Stimulated activated CD8-positive, alpha-beta memory T cell treated with anti-CD3 and anti-CD28 coated beads, Interleukin-2, amount 100 ng/mL, for 48 hours (primary cell): ENCODE measurements at places on chromosomes 2 and 18.

DNA sequence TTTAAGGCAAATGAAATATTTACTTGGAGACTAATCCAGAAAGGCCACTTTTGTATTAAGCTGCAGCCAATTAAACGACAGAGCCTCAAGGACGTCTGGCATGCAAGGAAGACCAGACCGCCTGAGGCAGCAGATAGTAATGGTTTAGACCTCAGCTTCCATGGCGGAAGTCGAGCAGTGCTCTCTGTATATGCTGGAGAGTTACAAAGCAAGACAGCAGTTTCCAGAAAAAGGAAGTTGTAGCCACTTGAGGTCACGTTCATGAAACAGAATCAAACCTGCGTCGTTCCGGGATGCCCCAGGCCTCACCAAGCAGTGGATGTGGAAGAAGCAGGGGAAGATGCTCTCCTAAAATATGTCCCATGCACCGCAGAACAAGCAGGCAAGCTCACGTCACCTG, 142.0 kb downstream of the PTGR3 start:
- no peak for DNase-seq

DNA sequence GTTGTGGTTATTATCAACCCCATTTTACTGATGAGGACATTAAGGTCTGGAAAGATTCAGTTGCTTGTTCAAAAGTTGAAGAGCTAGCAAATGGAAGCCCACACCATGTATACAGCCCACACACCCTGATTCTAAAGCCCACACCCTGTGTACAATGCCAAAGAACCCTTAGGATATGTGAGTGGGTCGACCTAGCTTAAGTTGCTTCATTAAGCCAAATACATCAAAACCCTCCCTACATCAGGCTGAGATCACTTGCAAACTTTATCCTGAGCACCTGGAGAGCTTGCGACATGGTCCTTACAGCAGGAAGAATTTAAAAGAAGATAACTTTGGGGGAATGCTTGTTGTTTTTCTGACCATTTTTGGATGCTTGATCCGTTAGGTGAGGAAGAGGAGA, 435 bp upstream of the ARHGAP25 start:
- DNase-seq = no peak

- DNase-seq = no peak
Observed at GRCh38 chr2:70979180-70979488, 704 bp downstream of the ANKRD53 start.

- DNase-seq = no peak
Observed at GRCh38 chr2:36565712-36566111, 32.3 kb downstream of the FEZ2 start.

GRCh38 chr18:10707294-10707693, 181.5 kb downstream of the NAPG start:
- no peak for DNase-seq

GRCh38 chr2:38462121-38462661, 85.1 kb upstream of the ATL2 start:
- DNase-seq = peak; percentile 45

DNA sequence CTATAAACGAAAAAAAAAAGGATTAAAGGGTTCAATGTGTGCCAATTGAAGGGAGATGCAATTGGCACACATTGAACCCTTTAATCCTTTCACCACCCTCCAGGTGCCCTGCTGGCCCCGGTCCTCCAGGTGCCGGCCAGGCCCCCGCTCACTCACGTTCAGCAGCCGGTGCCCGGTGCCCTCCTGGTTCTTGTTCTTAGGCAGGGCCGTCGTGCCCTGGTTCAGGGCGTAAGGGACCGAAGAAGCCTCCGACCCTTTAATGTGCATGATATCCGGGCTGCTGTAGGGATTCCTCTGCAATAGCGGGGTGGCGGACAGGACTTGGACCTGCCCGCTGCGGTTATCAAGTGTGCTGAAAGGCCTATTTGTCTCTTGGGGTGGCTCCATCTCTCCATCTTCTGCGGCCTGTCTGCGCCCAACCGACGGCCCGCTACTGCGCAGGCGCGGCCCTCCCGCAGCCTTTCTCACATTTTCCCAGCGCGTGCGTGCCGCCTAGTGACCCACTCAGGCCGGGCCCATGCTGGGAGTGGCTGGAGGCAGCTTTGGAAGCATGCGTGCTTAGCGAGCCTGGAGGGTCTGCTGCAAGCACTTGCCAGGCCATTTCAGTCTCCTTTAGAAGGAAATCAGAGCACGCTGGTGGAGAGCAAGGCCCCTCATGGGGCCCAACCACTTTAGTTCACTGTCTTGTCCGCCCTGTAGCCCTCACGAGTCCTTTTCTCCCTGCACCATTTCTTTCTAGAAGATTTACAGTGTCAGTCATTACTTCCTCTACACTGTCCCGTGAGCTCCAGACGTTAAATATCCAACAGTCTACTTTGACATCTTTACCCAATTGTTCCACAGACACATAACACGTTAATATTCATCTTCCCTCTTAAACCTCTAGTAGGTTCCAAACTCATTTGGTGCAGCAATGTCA, 24.3 kb downstream of the TMEM237 start:
- no peak for DNase-seq

GRCh38 chr18:44156126-44156525, 524.6 kb upstream of the SETBP1 start:
- DNase-seq = no peak

DNA sequence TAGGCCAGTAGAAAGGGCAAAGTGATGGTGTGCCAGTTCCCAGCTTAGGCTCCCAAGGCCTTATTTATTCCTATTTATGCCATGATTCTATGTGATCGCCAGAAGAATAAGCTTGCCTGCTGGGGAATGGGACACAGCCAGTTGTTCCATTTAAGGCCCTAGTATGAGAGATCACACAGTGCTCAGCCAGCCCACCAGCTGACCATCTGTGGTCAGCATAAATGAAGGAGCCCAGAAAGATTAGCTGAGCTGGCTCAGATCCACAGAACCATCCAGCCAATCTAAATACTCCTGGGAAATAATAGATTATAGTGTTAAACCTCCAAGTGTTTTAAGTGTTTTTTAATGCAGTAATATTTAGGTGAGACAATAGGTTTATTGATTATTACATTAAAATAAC, 12.6 kb upstream of the L3MBTL4 start:
- DNase-seq = no peak

- DNase-seq = no peak
Observed at GRCh38 chr2:144946263-144946662, 426.3 kb upstream of the ZEB2 start.

- DNase-seq = no peak
Observed at GRCh38 chr2:182066400-182067087, 80.9 kb downstream of the PPP1R1C start.

- no peak for DNase-seq
Observed at GRCh38 chr18:7196421-7196820, 34.5 kb upstream of the LRRC30 start.

DNA sequence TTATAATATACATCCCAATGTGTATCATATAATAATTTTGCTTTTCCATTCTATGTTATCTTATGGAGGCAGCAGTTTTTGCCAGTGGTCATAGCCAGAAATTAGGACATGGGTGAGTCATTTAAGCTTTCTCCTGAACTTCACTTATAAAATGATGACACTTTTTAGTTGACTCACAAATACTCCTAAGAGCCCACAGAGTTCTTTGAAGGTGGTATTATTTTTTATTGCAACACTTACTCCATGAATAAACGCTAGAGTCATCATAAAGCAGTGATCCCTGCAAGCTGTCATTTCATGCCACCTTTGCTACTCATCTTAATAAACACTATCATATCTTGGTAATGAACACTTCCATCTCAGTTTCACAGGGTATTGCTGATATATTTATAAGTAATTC, 69.9 kb upstream of the MAPRE2 start:
- DNase-seq = no peak

GRCh38 chr2:11553661-11554398, 20.0 kb downstream of the GREB1 start:
- DNase-seq = no peak

GRCh38 chr2:159585622-159586021, 30.7 kb downstream of the BAZ2B start:
- no peak for DNase-seq

GRCh38 chr2:200068642-200069041, 113.3 kb downstream of the MAIP1 start:
- no peak for DNase-seq

GRCh38 chr2:202780514-202781021, 91.0 kb downstream of the ICA1L start:
- DNase-seq = no peak

- no peak for DNase-seq
Observed at GRCh38 chr2:3099145-3099859, 278.3 kb downstream of the EIPR1 start.

DNA sequence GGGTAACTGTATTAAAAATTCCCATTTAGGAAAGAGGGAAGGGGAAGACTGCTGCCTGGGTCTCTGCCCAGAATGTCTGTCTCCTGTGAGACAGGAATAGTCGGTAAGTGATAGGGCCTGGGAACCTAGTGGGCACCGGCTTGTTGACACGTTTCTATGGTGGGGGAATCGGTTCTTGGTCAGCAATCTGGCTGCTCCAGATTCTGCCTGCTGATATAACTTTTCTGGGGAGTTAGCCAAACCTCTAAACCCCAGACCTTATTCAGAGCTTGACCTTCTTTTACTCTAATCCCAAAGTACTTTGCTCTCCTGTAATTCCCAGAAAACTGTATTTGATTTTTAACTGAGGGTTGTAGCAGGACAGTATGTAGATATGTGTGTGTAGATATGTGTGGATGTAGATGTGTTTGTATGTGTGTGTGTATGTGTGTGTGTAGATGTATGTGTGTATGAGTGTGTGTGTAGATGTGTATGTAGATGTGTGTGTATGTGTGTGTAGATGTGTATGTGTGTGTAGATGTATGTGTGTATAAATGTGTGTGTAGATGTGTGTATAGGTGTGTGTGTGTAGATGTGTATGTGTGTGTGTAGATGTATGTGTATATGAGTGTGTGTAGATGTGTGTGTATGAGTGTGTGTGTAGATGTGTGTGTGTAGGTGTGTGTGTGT, 61.8 kb upstream of the TXNDC2 start:
- DNase-seq = no peak

GRCh38 chr2:177433402-177433801, 40.8 kb downstream of the AGPS start:
- no peak for DNase-seq

DNA sequence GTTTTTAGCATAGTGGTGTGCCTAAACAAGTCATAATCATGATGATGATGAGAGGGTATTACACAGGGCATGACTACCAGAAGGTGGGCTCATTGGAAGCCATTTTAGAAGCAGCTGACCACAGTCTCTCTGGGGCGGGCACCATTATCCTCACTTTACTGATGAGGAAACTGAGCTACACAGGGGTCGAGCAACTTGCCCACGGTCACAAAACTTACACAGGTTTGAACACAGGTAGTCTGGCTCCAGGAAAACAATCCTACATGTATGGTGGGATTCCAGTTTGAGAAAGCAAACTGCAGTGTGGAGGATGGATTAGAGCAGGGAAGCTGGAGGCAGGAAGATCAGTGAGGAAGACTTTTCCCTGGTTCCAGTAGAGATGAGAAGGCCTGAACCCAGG, 6.2 kb downstream of the RHOB start:
- no peak for DNase-seq

- no peak for DNase-seq
Observed at GRCh38 chr2:67802291-67802690, 260.5 kb downstream of the C1D start.

DNA sequence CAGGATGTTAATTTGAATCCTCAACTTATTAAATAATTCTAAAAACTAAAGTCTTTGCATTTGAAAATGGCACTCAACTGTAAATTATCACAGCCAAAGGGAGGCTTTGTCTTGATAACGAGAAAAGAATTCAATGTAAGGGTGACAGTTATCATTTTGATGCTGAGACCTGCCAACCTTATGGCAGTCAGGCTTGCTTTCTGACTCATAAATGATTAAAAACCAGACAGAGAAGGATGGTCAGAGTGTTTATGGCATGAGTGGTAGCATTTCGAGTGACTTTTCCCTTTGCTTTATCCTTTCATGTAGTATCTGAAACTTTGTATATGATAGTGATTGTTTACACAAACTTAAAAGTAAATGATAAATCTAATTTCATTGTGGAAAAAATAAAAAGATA, 53.9 kb upstream of the EPC2 start:
- DNase-seq = no peak

- DNase-seq = no peak
Observed at GRCh38 chr2:208255557-208256106, 761 bp upstream of the IDH1 start.

DNA sequence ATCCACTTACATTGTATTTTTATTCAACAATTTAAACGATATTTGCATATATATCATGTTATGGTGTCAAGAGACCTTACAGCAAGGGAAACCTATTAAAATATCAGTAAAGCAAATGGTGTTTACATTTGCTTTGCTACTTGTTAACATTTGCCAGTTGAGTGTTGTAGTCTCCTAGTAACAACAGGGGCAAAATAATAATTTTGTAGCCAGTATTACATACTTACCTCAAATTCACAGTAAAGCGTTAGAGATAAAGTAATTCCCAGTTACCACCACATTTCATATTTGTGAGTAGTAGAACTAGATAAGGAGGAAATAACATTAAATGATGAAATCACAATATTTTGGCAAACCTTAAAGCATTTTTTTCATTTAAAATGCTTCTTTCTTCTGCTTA, 71.3 kb downstream of the FASTKD2 start:
- no peak for DNase-seq

DNA sequence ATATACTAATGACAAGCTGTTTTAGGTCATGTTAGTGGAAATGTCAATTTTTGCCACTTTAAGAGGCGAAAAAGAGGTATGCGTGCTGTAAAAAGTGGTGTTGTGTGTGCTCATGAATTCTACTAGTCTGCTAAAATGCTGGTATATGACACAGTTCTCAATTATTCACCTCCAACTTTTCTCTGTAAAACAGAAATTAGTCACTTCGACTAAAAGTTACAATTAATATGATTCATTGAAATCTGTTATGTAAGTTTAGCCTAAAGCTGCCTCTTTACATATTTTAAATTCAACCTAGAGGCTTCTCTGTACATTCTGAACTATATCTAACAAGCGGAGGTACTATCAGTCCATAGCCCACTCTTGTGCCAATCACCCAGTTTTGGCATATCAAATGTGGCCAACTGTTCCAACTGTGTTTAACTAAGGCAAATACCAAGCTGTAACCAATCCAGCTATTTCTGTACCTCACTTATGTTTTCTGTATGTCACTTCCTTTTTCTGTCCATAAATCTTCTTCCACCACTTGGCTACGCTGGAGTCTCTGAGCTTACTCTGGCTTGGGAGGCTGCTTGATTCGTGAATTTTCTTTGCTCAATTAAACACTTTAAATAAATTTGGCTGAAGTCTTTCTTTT, 20.8 kb downstream of the BAZ2B start:
- no peak for DNase-seq

- DNase-seq = no peak
Observed at GRCh38 chr2:182064019-182064778, 78.5 kb downstream of the PPP1R1C start.

GRCh38 chr18:22939649-22940048, 6.5 kb downstream of the RBBP8 start:
- no peak for DNase-seq

GRCh38 chr2:142136571-142136970, 5.8 kb upstream of the LRP1B start:
- no peak for DNase-seq

GRCh38 chr2:217106650-217107014, 246.8 kb upstream of the TNP1 start:
- no peak for DNase-seq

- no peak for DNase-seq
Observed at GRCh38 chr2:234075518-234075915, 25.0 kb downstream of the SPP2 start.
